ENCODE measurements at places on chromosomes 5 and 9.

- no peak for DNase-seq
These were observed 212.4 kb downstream of the TLE1 start for GRCh38 chr9:81476813-81477490.

DNA sequence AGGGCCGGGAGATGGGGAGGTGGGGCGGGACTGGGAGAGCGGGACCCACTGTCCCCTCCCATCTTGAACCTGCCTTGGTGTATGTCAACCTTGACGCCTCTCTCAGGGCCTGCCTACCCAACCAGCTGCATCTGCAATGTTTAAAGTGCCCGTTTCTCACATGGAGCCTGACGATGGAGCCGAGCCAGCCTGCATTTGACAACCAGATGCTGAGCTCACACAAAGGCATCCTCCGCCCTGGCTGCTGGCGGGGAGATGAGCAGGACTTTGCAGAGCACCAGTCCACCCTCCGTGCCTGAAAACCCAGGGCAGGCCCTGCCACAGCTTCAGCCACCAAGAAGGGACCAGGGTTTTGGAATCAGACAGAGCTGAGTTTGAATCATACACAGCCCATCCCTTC is 141.1 kb upstream of the SMIM23 start:
- no peak for DNase-seq

GRCh38 chr9:138053321-138053868 is 175.8 kb downstream of the CACNA1B start:
- no peak for DNase-seq

GRCh38 chr5:88081877-88082276 is 186.8 kb downstream of the TMEM161B start:
- DNase-seq = no peak

All from renal pelvis (tissue), 12 donors.